Neural progenitor cell (in vitro differentiated cells): ENCODE measurements at places on chromosomes 6 and 20. TPM values are rescaled to one million over a fixed set of nuclear protein-coding genes. Genes with fewer than 3 reads are reported as not detected.

DNA sequence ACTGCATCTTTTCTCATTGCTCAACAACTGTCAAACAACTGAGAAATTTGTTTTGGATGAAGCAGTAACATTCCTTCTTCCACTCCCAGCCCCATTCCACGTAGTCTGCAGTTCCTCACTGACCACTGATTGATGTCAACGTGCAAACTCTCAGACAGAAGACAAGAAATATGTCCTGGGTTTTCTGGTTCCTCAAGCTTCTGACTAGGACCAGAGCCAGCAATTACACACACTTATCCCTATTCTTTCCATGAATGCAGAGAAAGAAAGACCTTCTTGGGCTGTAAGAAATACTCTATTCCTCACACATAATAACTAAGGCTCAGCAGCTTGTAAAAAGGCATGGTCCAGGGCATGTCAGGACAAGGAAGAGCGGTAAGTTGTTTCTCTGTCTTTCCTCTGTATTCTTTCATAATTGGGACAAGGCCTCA lies 790.1 kb upstream of the SLC35B3 start:
- H3K36me3 ChIP-seq = no peaks in the 10 kb centered on the region
- no peak for DNase-seq
- H3K4me3 ChIP-seq = no peak overlapping the region
- peaks cover 5% of the 10 kb centered on the region for H3K4me1 ChIP-seq
- H3K27ac ChIP-seq = no peak overlapping the region

- H3K4me1 ChIP-seq = no peaks in the 10 kb centered on the region
- H3K36me3 ChIP-seq = no peaks in the 10 kb centered on the region
- H3K27ac ChIP-seq = no peak overlapping the region
- no peak overlapping the region for H3K4me3 ChIP-seq
- DNase-seq = peak; percentile 44
Measured at GRCh38 chr6:169950558-169950957, 199.1 kb downstream of the ERMARD start.

DNA sequence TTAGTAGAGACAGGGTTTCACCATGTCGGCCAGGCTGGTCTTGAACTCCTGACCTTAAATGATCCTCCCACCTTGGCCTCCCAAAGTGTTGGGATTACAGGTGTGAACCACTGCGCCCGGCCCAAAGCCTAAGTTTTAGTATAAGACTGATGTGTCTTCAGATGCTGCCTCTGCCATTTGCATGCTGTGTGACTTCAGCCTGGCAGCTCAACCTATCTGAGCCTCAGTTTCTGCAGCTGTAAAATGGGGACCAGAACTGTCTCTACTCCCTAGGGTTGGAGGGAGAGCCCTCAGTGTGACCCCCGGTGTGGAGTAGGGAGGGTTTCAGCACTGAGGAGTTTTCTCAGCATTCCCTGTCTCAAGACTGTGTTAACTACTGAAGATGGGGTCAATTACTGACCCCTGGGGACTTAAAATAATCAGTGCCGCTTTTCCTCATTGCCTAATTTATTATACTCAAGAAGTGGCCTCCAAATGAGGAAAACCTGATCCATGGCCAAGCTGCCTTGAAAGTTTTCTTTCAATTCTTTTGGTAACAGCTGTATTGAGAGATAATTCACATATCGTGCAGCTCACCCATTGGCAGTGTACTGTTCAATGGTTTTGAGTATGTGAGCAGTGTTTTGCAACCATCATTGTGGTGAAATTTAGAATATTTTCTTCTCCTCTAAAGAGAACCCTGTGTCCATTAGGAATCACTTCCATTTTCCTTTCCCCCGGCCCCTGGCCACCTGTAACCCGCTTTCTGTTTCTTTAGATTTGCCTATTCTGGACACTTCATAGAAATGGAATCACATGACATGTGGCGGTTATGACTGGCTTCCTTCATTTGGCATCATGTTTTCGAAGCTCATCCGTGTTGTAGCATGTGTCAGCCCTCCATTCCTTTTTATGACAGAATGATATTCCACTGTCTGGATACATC lies 64.8 kb downstream of the PHACTR3 start:
- DNase-seq = no peak
- no peaks in the 10 kb centered on the region for H3K36me3 ChIP-seq
- H3K4me1 ChIP-seq = no peaks in the 10 kb centered on the region
- no peak overlapping the region for H3K4me3 ChIP-seq

- no peak overlapping the region for H3K4me3 ChIP-seq
- H3K27me3 ChIP-seq = no peaks in the 10 kb centered on the region
- H3K36me3 ChIP-seq = no peaks in the 10 kb centered on the region
- peak; percentile 16 for DNase-seq
- H3K4me1 ChIP-seq = peaks cover 11% of the 10 kb centered on the region
Measured at GRCh38 chr20:23061734-23062561, 12.5 kb upstream of the THBD start.

GRCh38 chr20:63322933-63323273 lies 29.9 kb downstream of the COL20A1 start:
- peaks cover 14% of the 10 kb centered on the region for H3K27me3 ChIP-seq
- H3K4me3 ChIP-seq = no peak overlapping the region
- no peaks in the 10 kb centered on the region for H3K4me1 ChIP-seq
- H3K27ac ChIP-seq = no peak overlapping the region
- H3K36me3 ChIP-seq = no peaks in the 10 kb centered on the region

GRCh38 chr20:33012327-33013189 lies 5.1 kb downstream of the BPIFB2 start:
- H3K27me3 ChIP-seq = no peaks in the 10 kb centered on the region
- no peak for DNase-seq
- H3K27ac ChIP-seq = no peak overlapping the region
- no peaks in the 10 kb centered on the region for H3K36me3 ChIP-seq
- H3K4me3 ChIP-seq = no peak overlapping the region

- H3K36me3 ChIP-seq = no peaks in the 10 kb centered on the region
- H3K4me1 ChIP-seq = peaks cover 3% of the 10 kb centered on the region
- DNase-seq = no peak
- H3K27me3 ChIP-seq = no peaks in the 10 kb centered on the region
- H3K4me3 ChIP-seq = no peak overlapping the region
- no peak overlapping the region for H3K27ac ChIP-seq
Measured at GRCh38 chr6:79421707-79422484, 115.3 kb downstream of the LCA5 start.

DNA sequence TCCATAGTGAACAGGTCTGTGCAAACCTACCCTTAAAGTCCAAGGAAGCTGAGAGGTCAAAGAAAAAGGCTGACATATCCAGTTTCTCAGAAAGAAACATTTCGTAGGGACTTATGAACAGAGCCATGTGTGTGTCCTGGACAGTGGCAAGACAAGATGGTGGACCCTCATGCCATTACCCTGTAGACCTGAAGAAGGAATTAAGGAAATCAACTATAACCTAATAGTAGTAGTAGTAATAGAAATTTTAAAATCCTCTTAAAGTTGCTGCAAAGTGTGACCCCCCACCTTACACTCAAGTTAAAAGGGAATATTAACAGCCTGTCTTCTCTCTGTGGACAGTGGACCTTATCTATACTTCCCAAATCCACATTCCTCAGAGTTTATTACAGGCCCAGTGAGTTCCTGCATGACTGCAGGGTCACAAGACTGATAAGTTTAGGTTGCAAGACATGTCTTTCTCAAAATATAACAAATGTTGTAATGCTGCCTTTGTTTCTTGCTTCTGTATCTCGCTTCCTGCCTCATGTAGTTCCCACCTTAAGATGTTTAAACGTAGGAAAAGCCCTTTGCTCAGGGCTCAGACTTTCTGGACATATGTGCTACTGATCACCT lies 10.6 kb downstream of the IL22RA2 start:
- H3K27me3 ChIP-seq = no peaks in the 10 kb centered on the region
- no peak overlapping the region for H3K27ac ChIP-seq
- no peak for DNase-seq
- H3K4me1 ChIP-seq = no peaks in the 10 kb centered on the region
- no peak overlapping the region for H3K4me3 ChIP-seq

- H3K36me3 ChIP-seq = no peaks in the 10 kb centered on the region
- no peak overlapping the region for H3K4me3 ChIP-seq
- peaks cover 26% of the 10 kb centered on the region for H3K4me1 ChIP-seq
- no peak overlapping the region for H3K27ac ChIP-seq
- no peak for DNase-seq
- no peaks in the 10 kb centered on the region for H3K27me3 ChIP-seq
Measured at GRCh38 chr6:63819831-63820230, 184.2 kb downstream of the PHF3 start.

DNA sequence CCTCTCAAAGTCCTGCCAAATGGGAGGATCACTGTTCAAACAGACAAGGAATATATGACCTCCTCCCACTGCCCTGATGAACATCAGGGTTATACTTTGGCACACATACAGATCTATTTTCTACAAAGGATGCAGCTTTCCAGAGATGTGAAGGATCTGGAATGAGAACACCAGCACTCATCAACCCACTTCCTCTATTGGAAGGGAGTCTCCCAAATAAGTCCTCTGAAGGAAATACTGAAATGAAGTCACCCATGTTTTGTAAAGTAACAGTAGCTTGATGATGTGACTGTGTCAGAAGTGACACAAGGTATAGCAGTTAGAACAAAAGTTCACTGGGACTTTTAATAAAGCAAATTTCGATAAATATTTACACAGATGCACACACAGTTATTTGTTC lies 104.9 kb downstream of the OGFRL1 start:
- no peaks in the 10 kb centered on the region for H3K36me3 ChIP-seq
- no peak overlapping the region for H3K4me3 ChIP-seq
- peaks cover 14% of the 10 kb centered on the region for H3K4me1 ChIP-seq
- H3K27ac ChIP-seq = no peak overlapping the region

DNA sequence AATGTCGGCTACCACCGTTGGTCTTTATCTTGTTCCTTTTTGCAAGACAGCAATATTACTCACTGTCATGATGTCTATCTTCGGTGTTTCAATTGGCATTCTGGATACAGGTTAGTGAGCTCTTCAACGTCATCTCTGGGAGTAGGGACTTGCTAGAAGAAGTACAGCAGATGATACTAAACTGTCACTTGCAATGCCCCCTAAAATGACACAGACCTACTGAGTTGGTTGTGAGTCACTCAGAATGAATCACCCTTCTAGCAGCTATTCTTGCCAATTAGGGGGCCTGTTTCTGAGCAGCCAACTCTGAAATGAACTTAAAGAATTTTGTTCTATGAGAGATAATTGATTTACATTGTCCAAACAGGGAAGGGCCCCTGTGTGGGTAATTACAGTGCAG lies 176.5 kb downstream of the SLC16A10 start:
- H3K4me3 ChIP-seq = no peak overlapping the region
- H3K27me3 ChIP-seq = no peaks in the 10 kb centered on the region
- H3K36me3 ChIP-seq = no peaks in the 10 kb centered on the region
- DNase-seq = no peak
- peaks cover 8% of the 10 kb centered on the region for H3K4me1 ChIP-seq

DNA sequence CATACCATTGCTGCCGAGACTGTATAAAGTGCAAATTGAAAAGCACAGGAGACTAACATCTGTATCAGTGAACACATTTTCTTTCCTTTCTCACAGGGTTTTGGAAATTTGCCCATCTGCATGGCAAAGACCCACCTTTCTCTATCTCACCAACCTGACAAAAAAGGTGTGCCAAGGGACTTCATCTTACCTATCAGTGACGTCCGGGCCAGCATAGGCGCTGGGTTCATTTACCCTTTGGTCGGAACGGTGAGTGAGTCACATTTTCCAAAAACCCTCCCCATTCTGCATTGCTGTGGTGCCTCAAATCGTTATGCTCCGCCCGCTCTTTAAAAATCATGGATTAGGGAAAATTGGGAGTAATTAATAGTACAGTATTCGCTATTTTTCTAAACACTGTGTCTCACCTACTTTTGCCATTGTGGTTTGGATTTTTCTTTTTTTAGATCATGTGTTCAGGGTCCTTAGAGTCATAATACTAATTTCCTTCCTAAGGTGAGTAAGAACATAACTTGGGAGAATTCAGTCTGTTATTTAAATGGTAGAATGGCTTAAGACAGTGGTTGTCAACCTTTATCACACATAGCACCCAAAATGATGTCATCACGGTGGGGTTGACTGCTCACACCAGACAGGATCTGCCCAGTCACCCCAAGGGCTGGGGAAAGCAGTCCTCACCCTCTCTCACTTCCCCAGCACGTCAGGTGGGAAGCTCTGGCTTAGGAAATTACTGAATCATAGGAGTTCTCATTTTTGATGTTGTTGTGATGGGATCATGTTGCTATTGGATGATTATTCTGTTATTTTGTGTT lies 171.6 kb downstream of the MTHFD1L start:
- H3K4me1 ChIP-seq = peaks cover 14% of the 10 kb centered on the region
- no peaks in the 10 kb centered on the region for H3K27me3 ChIP-seq
- H3K27ac ChIP-seq = no peak overlapping the region
- no peak overlapping the region for H3K4me3 ChIP-seq
- DNase-seq = no peak
- no peaks in the 10 kb centered on the region for H3K36me3 ChIP-seq

DNA sequence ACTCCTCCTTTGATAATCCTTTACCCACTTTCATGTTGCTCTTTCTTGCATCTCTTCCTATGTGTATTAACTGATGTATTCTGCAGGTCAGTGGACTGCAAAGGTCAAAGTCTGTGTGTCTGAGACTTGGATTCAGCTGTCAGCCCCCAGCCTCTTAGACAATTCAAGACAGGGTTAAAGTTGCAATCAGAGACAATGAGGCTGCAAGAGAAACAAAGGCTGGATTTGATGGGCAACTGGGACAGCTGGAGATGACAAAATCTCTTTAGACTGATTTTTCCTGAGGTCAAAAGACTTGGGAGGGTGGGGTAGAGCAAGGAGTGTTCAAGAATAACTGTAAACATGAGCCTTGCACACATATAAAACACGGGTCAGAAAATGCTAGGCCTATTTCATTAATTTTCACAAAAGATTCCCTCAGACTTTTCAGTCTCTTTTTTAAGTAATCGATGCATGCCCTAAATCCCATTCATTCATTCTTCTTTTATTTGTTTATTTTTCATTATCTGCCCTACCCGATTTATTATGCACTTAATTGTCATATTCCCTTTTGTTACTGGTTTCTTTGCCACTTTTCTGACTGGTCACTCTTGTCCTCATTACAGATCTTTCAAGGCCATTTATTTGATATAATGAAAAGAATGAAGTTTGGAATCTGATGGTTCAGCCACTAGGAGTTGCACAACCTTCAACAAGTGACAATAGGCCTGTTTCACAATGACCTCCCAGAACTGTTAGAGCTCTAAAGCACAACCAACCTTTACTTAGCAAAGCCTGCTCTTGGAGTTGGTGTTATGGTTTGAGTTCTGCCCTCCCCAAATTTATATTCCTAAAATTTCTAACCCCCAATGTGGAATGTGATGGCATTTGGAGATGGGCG lies 33.8 kb upstream of the AKAP12 start:
- H3K36me3 ChIP-seq = no peaks in the 10 kb centered on the region
- no peak overlapping the region for H3K4me3 ChIP-seq
- H3K27me3 ChIP-seq = no peaks in the 10 kb centered on the region
- no peak overlapping the region for H3K27ac ChIP-seq
- peak; percentile 34 for DNase-seq

Gene KCNK5
- total RNA-seq = 5.7 and 7.3 TPM in 2 replicates

Gene MCCD1
- total RNA-seq = not detected in 2 replicates

Gene BNIP5
- total RNA-seq = not detected in 2 replicates

Gene RBM38
- total RNA-seq = 26.6 and 53.4 TPM in 2 replicates

Gene LRRC1
- total RNA-seq = 12.2 and 14.0 TPM in 2 replicates

Gene CDH4
- total RNA-seq = 2.9 and 6.5 TPM in 2 replicates

Gene RNF39
- total RNA-seq = not detected in 2 replicates
